Activated CD4-positive, alpha-beta memory T cell treated with anti-CD3 and anti-CD28 coated beads for 36 hours (primary cell): ENCODE measurements at places on chromosomes 16 and 17.

- no peaks in the 10 kb centered on the region for H3K4me1 ChIP-seq
- no peaks in the 10 kb centered on the region for H3K36me3 ChIP-seq
- H3K27ac ChIP-seq: no peak overlapping the region
- H3K4me3 ChIP-seq: no peak overlapping the region
- peaks cover 9% of the 10 kb centered on the region for H3K27me3 ChIP-seq
Measured at GRCh38 chr17:33385133-33385532, 92.0 kb upstream of the ASIC2 start.

GRCh38 chr16:54454616-54455015 lies 168.0 kb upstream of the IRX3 start:
- H3K27me3 ChIP-seq: peaks cover 5% of the 10 kb centered on the region
- no peaks in the 10 kb centered on the region for H3K4me1 ChIP-seq
- no peak overlapping the region for H3K27ac ChIP-seq
- no peaks in the 10 kb centered on the region for H3K36me3 ChIP-seq
- H3K4me3 ChIP-seq: no peak overlapping the region
- no peak for DNase-seq

GRCh38 chr17:55659661-55660060 lies 63.0 kb downstream of the TMEM100 start:
- peaks cover 5% of the 10 kb centered on the region for H3K27me3 ChIP-seq
- no peak overlapping the region for H3K27ac ChIP-seq
- DNase-seq: no peak
- no peaks in the 10 kb centered on the region for H3K4me1 ChIP-seq

DNA sequence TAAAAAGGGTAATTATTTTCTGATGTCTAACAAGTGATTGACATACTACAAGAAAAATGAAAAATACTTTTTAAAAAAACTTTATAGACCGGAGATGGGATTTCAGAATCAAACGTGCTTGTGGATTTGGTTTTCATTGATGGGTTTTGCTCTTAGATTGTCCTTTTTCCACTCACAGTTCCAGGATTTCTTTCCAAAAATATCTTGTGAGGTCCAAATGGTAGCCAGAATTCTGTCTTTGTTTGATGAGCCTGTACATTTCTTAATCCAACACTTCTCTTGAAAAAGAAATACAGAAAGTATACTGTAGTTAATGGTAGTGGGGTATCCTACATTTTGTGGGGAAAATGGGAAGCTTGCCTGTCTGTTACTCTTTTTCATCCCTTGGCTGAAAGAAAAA lies 329.3 kb downstream of the KCNJ2 start:
- no peaks in the 10 kb centered on the region for H3K36me3 ChIP-seq
- H3K4me3 ChIP-seq: no peak overlapping the region
- H3K27ac ChIP-seq: no peak overlapping the region
- peaks cover 2% of the 10 kb centered on the region for H3K27me3 ChIP-seq
- DNase-seq: no peak

DNA sequence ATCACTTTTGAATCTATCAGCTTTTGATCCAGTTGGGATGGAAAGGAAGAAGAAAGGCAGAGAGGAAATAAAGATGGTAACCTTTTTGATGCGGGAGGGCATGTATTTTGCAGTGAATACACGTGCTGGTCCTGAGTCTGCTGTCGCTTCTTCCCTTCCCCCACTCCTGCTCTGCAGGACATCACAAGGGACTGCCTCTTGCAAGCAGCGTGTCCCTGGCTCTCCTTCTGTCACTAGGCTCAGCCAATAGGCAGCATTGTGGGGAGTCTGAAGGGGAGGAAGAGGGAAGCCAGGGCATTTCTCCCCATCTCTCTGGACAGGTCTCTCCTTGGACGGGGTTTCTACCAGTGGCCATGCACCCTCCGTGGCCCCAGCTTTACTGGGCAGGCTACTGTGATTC lies 15.7 kb upstream of the WFDC1 start:
- H3K36me3 ChIP-seq: no peaks in the 10 kb centered on the region
- no peak for DNase-seq
- H3K4me1 ChIP-seq: no peaks in the 10 kb centered on the region
- H3K27ac ChIP-seq: no peak overlapping the region
- H3K27me3 ChIP-seq: peaks cover 8% of the 10 kb centered on the region

DNA sequence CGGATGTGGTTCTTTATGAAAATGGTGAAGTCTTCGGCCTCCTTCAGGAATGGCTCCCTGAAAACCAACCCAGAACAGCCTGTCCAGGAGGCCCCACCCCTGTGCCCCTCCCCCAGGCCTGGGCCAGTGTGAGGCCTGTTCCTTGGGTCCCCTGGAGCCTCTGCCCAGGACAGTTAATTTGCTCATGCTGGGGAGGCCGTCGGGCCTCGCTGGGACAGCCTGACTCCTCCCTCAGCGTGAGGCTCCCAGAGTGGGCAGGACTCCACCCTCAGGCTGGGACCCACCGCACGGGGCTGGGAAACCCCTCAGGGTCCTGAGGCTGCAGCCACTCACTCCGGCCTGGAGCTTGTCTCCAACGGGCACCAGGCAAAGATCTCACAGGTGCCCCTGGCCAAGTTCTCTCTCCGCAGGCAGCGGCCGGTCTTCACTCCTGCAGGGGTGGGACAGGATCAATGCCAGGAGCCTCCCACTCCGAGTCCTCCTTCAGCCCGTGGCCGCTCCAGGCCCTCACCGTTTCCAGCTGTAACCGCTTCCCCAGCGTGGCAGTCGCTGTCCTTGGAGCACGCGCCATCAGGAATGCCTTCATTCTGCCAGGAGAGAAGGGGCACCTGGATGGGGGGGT lies 5.8 kb downstream of the P2RX5 start:
- H3K36me3 ChIP-seq: peaks cover 9% of the 10 kb centered on the region
- H3K27me3 ChIP-seq: no peaks in the 10 kb centered on the region
- H3K4me3 ChIP-seq: no peak overlapping the region
- no peak for DNase-seq
